ENCODE measurements at places on chromosomes 13 and 19.

GRCh38 chr13:20349564-20350381, 117.7 kb upstream of the GJB6 start:
- no peak for DNase-seq

DNA sequence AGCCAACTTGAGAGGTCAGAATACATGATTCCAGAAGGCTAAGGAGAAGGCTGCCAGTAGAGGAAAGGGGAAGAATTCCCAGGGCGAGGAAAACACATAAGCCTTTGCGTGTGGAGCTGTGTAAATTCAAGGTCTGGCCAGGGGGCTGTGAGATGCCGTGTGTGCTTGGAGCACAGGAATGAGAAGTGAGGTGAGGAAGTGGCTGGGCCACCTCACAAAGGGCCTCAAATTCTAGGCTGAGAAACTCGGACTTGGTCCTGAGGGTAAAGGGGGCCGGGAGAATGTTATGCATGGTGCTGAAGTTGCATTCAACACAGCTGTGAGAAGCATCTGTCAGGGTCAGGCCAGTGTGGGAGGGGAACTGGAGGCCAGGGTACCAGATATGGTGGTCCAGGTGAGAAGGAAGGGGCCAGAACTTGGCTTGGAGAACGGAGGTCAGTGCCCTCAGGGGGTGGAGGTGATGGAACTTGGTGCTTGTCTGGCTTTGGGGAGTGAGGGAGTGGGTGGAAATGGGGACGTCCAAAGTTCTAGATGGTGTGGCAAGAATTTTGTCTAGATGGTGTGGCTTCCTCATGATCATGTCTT, 4.9 kb upstream of the ZNF580 start:
- DNase-seq, result no peak

GRCh38 chr13:47480951-47481350, 520.1 kb downstream of the SUCLA2 start:
- DNase-seq, result no peak

DNA sequence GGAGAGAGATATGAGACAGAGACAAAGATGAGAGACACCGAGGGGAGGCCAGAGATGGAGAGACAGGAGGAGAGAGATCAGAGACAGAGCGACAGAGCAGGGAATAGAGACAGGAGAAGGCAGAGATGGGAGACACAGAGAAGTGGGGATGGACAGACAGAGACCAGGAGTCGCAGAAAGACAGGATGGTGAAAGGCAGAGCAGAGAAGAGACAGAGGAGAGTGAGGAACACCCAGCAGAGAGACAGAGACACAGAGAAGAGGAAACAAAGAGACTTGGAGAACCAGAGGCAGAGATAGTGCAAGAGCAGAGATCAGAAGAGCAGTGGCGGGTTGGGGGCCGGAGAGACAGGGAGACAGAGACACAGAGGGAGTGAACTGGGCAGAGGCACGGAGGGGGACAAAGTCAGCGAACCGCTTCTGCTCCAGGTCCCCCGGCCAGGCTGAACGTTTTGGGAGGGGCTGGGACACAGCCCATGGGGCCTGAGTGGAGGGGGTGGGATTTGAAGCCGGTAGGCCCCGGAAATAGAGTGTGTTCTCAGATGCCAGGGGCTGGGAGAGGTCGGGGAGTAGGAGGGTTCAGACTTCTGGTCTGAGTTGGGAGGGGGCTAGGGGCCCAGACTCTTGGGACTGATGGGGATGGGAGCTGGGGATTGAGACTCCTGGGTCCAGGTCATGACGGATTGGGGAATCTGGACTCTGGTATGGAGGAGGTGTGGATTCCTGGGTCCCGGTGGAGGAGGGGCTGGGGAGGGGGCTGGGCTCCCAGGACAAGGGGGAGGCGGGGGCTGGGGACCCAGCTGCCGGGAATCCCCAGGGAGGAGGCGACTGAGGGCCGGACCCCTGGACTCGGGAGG, 654 bp downstream of the ZNF579 start:
- DNase-seq, result no peak

- no peak for DNase-seq
Observed at GRCh38 chr13:78402708-78403400, 200.5 kb downstream of the POU4F1 start.

DNA sequence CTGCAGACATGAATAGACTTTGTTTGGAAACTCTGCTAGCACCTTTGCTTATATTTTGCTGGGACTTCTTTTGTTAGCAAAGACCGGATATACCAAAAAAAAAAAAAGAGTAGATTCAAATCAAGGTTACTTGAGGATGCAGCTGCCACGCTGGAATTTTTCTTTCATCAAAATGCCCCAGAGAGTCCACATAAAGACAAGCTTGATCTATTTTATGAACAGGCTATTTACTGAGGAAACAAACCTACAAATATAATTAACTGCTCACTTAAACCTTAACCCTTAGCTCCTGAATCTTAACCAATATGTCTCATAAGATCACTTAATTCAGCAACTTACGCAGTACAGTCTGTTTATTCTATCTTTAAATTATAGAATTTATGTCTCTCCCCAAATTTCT, 27.1 kb upstream of the DOCK9 start:
- no peak for DNase-seq

GRCh38 chr13:105087945-105088344, 1447.5 kb downstream of the EFNB2 start:
- no peak for DNase-seq

DNA sequence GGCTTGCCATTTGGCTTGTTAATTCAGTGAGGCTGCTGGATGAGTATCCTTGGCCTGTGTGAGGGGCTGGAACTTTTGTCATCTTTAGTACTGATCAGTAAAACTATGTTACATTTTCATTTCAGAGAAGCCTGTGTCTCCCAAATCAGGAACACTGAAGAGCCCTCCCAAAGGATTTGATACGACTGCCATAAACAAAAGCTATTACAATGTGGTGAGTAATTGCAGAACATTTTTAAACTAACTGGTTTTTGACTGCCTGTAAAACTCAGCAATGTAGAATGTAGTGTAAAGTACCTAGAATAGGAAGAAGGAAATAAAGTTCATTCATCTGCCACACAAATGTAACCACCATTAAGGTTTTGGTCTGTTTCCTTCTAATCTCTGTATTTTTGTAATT, 87.4 kb upstream of the TEX29 start:
- DNase-seq, result no peak

DNA sequence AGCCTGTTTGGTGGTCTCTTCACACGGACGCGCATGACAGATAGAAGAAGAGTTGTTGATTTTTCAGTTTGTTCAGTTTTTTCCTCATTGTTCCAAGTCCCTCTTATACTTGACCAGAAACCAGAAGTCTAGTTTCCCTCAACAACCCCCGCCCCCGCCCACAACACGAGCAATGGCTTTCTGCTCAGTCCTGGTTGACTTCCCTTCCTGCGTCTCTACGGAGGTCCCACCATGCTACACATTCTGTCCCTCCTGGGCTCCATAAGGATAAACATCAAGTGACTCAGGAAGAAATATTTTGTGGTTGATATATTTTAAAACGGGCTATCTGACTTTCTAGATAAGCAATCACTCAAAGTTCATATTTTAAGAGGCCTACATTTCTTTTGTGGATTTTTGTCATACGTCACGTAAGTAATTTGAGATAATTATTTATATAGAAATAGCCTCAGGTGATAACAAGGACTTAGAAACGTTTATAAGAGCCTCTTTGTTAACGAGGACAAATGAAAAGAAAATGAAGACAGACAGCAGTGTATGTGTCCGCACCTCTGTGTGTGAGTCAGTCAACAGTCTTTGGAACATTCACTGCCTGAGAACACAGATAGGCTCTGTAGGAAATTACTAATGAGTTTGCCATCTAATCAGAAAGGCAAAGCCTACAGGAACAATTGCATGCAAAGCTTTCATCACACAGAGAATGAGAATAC, 214.4 kb downstream of the RAP2A start:
- no peak for DNase-seq

DNA sequence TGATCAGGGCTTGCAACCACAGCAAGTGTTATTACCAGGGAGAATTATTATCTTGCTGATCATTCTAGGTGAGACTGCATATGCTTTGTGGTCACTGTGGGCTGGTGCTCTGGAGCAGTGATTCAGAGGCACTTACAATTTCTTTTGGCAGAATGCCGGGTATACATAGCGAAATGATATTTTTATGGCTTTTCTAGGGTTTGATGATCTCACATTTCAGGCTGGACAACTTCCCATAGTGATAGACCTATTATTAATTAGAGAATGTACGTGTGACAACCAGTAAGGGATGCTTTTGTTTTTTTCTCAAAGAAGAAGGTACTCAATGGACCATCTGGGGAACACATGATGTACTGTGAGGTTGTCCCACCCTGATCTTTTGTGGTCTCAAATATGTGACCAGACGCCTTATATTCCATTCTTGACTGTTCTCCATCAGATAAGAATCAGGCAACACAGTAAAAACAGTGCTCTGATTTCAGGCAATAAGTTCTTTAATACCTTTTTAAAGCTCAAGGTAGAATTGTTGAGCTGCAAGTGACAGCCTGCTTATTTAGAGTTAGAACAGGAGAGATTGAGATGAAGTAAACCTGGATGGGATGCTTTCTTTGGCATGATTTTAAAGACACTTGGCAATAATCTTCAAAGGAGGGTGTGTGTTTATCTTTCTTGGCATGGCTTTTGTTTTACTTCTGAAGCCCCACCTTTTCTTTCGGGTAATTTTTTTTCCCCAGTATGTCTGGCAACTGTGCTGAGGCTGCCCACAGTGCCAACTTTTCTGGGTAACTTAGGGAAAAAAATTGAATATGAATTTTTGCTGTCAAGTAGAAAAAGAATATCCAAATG, 27.4 kb upstream of the SCEL start:
- DNase-seq, result no peak

DNA sequence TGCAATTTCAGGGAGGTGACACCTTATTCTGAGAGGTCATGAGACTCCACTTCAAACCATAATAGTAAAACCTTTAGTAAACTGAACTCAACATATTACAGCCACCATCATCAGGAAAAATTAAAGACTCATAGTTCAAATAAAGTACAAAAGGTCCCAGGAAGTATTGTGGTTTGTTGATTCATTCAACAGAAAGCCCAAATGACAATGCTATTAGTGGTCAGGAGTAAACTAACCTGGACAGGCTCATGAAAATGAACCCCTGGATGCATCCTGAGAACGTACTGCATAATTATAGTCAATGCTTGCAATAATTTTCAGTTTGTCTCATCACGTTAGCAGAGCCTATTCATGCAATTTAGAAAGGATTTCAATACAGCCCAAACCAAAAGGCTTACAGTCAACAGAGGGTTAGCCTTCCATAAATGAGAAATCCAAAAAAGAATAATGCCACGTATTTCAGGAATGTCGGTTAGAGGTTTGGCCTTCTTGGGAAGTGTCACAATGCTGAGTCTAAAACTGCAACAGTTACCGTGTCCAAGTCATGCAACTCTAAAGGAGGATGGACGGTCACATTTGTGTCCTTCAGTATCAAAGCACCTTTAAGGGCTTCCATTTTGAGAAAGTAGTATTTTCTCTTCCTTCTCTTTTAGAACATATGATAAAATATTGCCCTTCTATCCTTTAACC, 280.8 kb downstream of the ABCC4 start:
- DNase-seq, result no peak

- DNase-seq, result no peak
Observed at GRCh38 chr13:48403151-48403631, 9.7 kb downstream of the LPAR6 start.

DNA sequence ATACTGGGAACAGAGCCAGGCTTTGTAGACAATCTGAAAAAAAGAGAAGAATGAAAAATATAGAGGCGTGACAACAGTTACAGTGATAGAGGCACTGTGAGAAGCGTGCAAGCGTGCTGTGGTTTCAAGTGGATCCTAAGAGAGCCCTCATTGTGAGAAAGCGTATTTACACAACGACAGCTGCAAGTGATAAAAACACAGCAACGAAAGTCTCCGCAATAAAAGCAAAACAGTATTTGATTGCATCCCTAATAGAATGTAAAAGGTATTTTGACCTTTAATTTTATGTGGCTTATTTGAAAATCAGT, 642.7 kb upstream of the ARGLU1 start:
- DNase-seq, result no peak

GRCh38 chr13:68064001-68064770, 834.0 kb upstream of the PCDH9 start:
- no peak for DNase-seq

- no peak for DNase-seq
Observed at GRCh38 chr13:109788372-109789111, 2.2 kb upstream of the IRS2 start.

- no peak for DNase-seq
Observed at GRCh38 chr19:42281827-42282762, 13.0 kb downstream of the CIC start.

DNA sequence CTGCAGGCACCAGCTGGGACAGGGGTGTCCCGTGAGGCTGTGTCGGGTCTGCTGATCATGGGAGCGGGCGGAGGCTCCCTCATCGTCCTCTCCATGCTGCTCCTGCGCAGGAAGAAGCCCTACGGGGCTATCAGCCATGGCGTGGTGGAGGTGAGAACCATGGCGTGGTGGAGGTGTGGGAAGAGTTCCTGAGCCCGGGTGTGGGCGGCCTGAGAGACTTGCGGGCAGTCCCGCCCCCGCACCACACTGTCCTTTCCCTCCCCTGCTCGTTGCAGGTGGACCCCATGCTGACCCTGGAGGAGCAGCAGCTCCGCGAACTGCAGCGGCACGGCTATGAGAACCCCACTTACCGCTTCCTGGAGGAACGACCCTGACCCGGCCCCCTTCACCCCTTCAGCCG, 10.7 kb downstream of the APLP1 start:
- no peak for DNase-seq

DNA sequence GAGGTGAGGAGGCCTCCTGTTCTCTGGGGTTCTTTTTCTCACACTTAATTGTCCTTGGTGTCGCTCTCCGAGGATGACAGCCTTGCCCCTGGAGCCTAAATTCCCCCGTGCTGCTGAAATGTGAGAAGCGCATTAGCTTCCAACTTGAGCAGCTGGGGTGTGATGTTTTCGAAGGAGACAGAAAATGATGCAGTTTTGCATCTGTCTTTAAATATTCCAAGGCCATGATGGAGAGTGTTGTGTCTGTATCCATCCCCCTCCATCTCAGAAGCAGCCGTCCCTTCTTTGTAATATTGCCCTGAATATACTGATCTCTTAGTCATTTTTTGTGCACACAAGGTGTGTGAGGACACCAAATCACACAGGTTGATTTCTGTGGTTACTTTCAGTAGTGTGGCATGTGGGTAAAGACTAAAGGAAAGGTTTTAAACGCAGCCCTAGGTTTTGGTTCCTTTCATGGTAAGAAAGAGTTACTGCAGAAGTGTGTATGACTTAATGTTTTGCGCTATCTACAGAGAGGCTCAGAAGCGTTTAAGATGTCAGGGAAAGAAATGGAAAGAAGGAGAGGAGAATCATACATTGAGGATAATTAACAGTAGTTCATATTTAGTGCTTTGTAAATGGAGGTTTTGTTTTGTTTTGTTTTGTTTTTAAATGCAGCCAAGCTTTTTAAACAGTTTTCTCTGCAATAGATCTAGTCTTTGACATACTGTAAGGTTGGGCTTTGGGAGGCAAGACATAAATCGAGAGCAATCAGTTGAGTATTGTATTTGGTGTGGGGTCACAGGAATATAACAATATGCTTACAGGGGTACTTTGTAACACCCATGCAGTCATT, 1.6 kb downstream of the NBEA start:
- DNase-seq, result no peak

Data from stimulated activated CD4-positive, alpha-beta T cell treated with anti-CD3 and anti-CD28 coated beads, Interleukin-12 subunit alpha, Interleukin-12 subunit beta, amount 100 ng/mL, for 4 hours (primary cell).